ENCODE measurements at places on chromosomes 2 and 18.

GRCh38 chr2:85737481-85737880 is 16.3 kb upstream of the ATOH8 start:
- no peak for DNase-seq

DNA sequence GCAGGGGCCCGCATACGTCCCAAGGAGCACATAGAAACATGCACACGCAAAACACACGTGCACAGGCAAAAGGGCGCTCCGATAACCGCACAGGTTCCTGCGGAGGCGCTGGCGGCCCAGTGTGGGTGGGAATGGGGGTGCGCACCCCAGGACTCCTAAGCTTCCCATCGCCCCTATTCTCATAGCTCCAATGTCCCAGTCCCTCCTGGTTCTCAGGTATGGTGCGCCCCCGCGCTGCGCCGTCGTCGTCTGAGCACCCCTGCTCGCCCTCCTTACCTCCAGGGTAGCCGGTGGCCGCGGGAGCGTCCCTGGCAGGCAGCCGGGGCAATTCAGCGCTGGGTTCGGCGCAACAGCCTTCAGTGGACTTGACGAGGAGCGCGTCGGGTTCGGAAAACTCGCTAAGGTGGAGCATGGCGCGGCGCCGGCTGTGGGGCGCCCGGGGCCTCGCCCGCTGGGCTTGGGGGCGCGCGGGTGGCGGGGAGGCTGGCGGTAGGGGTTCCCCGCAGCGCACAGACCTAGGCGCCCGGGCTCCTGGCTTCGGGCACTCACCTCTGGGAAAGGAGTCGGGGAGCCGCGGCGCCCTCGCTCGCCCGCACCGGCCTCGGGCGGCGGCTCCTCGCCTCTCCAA is 328 bp downstream of the EGR4 start:
- no peak for DNase-seq

DNA sequence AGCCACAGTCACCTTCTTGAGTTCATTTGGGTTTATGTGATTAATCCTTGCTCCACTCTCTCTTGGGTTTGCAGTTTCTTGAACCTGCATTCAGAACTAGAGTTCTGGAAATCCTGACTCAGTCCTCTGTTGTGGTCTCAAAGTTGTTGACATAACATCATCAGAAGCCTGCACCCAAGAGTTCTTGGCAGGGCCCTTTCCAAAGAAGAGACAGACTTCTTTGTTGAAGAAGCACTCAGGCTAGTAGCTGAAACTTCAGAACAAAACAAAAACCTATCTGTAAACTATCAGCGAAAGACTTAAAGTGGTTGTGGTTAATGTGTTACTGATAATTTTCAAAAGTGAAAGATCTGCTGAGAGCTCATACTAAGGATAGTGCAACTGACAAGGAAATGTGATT is 120.8 kb downstream of the FAM168B start:
- DNase-seq, result no peak

DNA sequence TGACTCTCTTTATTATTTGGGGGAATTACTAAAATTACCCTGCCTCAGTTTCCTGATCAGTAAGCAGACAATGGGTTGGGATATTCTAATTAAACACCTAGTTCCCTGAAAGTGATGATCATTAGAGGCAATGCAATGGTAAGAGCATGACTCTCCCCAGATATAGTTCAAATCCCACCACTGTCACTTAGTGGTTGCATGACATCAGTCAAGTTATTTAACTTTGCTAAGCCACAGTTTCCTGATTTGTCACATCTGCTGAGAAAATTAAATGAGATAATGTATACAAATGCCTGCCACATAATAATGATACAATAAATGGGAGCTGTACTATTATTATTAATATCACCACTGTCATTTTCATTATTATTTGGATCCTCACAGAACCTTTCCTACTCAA is 29.9 kb downstream of the ZEB2 start:
- DNase-seq, result no peak

DNA sequence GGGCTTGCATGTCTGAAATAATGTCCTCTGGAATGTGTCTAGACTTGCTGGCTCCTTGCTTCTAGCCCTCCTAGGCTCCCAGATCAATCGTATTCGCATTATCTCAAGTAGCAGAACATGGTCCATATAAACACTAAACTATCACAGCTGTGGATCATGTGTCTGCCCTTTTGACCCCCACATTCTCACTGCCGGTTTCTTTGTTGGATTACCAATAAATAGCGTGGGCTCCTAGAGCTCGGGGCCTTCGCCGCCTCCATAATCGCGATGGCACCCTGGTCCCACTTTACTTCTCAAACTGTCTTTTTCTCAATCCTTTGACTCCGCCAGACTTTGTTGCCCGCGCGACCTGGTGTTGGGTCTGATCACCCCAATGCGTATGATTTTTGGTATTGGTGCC is 6.3 kb upstream of the SCYGR8 start:
- DNase-seq, result no peak

DNA sequence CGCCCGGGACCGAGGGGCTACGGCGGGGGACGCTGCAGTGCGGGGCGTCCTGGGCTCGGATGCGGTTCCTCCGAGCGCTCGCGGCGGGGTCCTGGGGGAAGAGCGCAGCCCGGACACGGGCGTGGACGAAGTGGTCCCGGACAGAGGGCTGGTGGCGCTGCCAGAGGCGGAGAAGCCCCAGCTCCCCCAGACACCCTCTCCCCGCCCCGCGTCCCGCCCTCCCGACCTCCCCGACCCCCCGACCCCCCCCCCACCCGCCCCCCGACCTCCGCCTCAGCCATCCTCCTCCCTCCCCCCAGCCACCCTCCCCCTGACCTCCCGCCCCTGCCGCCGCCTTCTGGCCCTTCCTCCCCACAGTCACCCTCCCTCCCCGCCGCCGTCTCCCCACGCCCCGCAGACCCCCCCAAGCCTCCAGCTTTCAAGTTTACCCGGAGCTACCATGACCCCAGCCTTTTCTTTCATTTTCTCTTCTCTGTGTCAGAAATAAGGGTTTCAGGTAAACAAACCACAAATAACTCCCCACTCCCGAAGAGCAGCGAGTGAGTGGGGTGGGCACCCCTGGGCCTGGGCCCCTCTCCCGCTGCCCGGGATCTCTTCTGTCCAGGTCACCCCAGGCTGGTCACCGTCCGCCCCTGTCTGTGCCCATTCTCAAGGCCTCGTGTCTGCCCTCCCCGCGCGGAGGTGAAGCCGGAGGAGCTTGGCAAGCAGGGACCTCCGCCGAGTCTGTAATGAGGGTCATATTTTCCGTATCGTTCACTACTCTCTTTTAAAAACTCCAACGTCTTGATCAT is 5.1 kb downstream of the NFATC1 start:
- DNase-seq, result no peak

- no peak for DNase-seq
Observed at GRCh38 chr2:223093436-223094241, 41.6 kb downstream of the KCNE4 start.

DNA sequence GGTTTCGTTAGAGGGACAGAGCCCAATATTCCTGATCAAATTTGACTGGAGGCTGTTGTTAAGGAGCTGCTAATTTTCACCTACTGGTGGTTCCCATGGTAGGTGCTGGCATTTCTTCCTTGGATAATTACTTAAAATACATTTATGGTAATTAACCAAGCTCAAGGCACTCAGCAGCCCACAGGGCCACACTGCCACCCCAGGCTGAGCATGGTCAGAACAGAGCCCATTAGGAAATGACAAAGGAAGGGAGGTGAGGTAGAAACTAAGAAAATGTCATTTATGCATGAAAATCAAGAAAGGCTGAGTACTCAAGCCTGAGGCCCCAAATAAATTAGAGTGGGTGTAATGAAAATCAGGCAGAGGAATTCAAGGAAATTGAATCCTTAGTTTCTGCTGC is 510.2 kb upstream of the GYPC start:
- DNase-seq, result no peak

GRCh38 chr2:129004485-129004884 is 685.8 kb upstream of the HS6ST1 start:
- DNase-seq, result no peak

DNA sequence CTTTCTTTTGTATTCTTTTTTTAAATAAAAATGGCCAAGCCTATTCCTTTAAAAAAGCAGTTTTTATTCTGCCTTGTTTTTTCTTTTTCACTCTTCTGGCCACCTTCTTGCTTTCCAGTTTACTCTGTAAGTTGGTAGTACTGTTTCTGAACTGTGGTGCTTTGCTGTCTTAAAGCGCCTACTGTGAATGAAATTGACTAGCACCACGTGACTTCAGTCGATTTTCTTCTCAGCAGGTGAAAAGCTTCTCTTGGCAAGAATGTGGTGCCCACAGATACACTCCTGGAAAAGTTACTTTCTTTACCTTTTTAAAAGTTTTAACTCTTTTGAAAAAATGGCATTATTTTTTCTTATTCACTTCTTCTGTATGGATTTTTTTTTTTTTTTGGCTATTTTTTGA is 32.4 kb downstream of the DYNC1I2 start:
- DNase-seq, result no peak

DNA sequence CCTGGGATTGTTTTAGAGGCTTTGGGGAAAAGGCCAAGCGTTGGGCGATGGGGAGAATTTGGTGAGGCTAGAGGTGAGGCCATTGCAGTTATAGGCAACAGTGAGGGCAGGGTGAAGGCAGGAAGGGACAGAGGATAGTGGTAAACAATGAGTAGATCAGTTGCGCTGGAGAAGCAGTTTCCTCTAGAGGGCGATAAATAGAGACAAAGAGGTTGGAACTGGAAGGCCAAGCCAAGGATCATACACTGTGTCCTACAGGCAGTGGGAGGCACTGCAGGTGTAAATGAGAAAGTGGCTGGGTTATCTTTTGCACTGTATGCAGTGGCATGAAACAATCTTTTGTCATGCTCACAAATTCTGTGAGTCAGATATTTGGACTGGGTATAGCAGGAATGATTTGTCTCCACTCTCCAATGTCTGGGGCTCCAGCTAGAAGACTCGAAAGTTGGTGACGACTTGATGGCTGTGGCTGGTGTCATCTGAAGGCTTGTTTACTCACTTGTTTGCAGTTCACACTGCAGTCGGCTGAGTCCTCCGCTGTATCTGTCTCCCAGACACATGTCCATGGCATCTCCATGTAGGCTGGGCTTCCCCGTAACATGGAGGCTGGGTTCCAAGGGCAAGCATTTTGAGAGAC is 82.1 kb downstream of the TNP1 start:
- no peak for DNase-seq

DNA sequence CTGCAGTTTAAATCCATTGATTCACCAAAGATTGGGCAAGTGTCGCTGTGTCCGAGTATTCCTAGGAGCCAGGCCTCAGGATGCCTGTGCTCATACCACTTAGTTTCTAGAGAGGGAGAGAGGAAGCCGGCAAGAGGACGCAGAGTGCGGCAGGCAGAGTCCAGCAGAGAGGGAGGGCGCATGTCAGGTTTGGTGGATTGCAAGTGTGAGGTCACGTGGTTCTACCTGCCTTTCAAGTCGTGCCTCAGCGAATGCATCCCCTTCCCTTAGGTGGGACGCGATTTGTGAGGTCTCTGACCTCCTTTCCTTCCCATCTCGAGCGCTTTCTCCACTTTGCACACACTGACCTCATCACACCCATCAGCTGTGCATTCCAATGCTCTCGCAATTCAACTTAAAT is 188.1 kb downstream of the TMEM18 start:
- no peak for DNase-seq

DNA sequence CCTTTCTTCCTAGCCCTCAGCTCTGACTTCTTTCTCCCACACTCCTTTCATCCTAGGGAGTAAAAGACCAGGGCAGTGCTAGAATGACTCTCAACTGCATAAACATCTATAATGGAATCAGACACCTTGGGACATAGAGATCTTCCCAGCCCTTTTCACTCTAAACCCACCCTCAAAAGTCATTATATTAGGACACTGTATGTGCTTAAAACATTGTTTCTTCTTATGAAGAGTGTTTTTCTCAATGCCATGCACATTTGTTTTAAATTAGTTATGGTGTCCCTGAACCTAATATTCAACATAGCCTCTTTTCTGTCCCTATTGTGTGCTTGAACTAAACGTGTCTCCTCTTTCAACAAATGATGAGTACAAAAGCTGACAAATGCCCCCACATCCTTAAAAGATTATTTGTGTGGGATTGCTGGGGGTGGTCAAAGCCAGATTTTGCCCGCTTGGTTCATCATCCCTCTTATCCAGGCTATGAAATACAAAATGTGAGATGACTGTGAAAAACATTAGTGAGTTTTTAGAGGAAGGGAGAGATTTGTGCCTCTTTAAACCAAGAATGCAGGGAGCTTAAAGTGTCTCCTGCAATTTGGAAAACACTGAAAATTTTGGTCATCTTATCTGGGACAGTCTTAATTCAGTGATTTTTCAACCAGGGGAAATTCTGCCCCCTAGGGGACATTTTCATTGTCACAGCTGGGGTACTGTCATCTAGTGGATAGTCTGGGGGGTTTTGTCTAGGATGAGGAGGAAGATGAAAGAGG is 29.0 kb downstream of the SERPINB5 start:
- no peak for DNase-seq

GRCh38 chr2:69689466-69689865 is 45.9 kb upstream of the AAK1 start:
- no peak for DNase-seq

- no peak for DNase-seq
Observed at GRCh38 chr2:197717863-197718262, 12.7 kb downstream of the MARS2 start.
